ENCODE measurements at places on chromosomes 3 and 15.
A peak's percentile ranks its signal among the peaks of the same experiment; 100 is the strongest.

DNA sequence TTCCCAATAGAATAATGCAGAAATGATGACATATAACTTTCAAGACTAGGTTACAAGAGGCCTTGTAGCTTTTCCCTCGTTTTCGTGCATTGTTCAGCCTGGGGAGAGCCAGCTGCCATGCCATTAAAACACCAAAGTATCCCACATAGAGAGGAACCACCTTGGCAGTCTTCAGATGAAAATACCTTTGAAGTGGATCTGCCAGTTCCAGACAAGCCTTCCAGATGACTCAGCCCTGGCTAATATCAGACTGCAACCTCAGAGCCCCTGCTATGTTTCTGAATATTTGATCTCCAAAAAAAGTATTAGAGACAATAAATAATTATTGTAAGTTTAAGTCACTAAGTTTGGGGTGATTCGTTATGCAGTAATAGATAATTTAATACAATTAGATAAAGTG lies 294.3 kb upstream of the GBE1 start:
- no peak for DNase-seq

DNA sequence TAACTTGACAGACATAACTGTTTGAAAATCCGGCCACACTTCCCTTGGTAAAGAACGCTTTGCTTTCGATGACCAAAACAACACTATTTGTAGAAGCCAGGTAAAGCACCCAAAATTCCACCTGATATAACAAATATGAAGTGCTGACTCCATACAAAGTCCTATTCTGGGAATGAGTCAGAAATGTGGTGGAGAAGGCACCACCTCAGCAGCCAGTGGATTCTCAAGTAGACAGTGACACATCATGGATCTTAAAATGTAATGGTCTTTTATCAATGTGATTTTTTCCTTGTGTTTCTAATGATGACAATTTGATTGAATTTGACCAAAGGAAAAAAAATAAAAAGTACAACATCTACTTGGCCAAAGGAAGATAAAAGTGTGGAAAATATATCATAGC lies 135.0 kb upstream of the WNT5A start:
- no peak for DNase-seq

- peak; percentile 50 for DNase-seq
These were observed 117.6 kb upstream of the EIF1B start for GRCh38 chr3:40191850-40192448.

DNA sequence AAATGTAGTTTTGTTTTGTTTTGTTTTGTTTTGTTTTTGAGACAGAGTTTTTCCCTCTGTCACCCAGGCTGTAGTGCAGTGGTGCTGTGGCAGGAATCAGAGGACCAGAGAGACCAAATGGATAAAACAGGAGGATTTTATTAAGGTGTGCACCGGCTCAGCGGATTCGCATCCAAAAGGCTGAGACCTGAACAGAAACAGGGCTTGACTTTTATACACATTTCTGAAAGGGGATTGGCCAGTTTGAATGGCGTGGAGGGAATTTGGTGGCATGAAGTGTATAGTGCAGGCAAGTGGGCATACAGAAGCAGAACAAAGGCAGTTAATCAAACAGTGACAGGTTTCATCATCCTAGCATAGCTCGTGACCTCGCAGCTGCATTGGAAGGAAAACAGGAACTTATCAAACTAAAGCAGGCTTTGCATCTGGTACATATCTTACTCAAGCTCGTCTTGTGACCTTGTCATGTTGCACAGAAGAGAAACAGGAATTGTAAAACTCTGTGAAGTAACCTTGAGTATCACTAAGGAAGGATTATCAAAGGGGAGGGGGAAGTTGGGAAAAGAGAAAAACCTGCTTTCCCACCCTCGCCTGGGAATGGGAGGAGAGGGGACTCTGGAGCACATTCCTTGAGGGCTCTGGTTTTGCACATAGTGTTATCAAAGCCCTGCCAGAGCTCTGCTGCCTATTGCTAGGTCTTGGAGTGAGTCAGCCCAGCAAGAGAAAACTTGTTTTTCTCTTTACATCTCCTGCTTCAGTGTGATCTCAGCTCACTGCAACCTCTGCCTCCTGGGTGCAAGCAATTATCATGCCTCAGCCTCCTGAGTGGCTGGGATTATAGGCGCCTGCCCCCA lies 38.5 kb downstream of the C3orf62 start:
- DNase-seq: no peak

DNA sequence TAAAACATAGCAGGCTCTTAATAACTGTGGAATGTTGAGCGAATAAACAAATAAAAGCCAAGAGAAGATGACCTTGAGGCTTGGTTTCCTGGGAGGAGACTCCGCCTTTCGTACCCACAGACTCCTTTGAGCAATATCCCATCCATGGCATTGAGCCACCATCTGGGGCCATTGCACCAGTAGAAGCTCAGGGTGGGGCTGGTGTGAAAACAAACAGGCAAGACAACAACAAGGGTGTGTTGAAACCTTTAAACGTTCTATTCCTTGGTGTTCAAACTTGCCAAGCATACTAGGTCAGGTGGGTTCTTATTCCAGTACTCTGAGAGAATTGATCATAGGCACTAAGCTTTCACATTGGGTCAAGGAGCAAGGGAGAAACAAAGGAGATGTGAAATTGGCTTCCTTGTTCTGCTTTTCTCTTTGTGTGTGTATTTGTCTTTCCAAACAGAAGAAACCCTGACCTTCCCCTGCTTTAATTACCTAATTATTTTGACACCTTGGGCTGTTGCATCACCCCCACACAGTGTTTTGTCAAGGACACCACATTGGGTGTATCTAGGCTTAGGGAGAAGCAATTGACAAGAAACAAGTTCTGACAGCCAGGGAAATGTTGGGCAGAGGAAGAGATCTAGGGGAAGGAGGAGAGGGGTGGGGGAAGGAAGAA lies 105.1 kb upstream of the BCL6 start:
- no peak for DNase-seq

Data from SW 1271 (cell line).